ENCODE measurements at places on chromosomes 12 and 14. TPM values are rescaled to one million over a fixed set of nuclear protein-coding genes. Genes with fewer than 3 reads are reported as not detected.

Gene C12orf56
- polyA plus RNA-seq: 1.1 TPM

Gene AKAP6
- polyA plus RNA-seq: 3.7 TPM

DNA sequence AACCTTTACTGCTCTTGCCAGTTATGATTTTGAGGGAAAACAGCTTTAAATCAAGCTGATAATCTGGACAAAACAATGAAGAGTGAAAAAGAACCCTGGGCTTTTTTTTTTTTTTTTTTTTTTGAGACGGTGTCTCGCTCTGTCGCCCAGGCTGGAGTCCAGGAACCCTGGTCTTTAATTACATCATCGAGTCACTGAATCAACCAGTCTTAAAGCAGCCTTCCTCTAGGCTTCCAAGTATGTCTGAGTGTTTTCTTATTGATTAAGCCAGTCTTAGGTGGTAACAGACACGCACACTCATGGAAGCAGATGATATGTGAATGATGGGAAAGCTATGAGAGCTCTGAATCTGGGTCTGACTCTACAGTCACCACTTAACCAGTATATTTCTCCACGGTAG lies 5.9 kb upstream of the VCPKMT start:
- DNase-seq: no peak

Gene KLRC2
- polyA plus RNA-seq: not detected

- no peak for DNase-seq
Observed at GRCh38 chr14:101982621-101983020, 18.2 kb downstream of the DYNC1H1 start.

DNA sequence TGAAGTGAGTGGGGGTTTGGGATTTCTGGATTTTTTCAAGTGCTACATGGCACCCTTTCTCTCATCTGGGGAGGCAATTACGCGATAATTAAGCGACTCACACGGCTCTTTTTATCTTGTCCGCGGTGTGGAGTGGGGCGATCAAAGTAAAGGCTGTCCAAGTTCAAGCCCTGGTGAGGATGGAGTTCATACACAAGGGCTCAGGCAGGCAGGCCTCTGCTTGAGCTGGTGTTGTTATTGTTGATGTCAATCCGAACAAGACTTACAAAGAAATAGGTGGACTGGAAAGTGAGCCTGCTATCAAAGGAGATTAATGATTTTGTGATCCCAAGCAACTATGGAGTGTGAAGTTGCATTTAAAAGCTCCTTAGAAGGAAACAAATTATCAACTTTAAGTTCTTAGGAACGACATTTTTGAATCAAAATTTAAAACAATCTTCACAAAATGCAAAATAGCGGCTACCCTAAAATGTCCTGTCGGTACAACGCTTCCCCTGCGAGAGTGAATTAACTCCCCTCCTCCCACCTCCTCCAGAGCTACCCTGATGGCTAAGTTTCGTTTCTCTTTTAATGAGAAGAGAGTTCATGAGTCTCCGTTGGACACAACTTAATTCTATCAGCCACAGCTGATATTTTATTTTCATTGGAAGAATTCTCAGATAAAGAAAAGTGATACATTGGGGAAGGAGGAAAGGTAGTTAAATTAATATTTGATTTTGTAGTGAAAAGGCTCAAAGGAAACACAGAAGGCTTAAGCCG lies 5.9 kb downstream of the FOXA1 start:
- DNase-seq: no peak

GRCh38 chr12:3752741-3753486 lies at the start of gene CRACR2A:
TSS of gene CRACR2A (minus strand) at chr12:3753109. CDS start at chr12:3696999, 56,110 bp downstream.
- DNase-seq: peak; percentile 49

DNA sequence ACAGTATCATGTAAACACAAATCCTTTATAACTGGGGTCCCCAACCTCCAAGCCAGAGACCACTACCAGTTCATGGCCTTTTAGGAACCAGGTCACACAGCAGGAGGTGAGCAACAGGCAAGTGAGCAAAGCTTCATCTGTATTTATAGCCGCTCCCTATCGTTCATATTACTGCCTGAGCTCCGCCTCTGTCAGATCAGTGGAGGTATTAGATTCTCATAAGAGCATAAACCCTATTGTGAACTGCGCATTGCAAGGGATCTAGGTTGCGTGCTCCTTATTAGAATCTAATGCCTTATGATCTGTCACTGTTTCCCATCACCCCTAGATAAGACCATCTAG lies 49.9 kb downstream of the LRP6 start:
- no peak for DNase-seq

Gene ARHGEF40
- 85.4 TPM for polyA plus RNA-seq

Gene CFAP251
- polyA plus RNA-seq: 9.8 TPM

GRCh38 chr14:99728231-99728920 lies 44.3 kb downstream of the CYP46A1 start:
- DNase-seq: no peak

DNA sequence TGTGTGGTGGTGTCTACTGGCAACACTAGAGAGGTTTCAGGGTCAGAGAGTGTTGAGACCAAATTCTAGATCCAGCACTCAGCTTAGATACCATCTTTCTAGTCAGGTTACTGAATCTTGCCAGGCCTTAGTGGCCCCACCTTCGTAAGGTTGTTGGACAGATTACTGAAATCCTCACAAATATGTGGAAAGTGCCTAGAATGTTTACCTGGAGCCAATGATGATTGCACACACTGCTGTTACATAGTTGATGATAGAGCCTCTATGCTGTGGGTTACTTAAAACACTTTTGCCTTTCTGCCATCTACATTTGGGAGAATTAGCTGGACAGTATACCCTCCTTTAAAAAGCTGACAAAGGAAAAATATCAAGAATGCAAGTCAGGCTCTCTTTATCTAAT lies 33.2 kb downstream of the SRGAP1 start:
- DNase-seq: no peak

DNA sequence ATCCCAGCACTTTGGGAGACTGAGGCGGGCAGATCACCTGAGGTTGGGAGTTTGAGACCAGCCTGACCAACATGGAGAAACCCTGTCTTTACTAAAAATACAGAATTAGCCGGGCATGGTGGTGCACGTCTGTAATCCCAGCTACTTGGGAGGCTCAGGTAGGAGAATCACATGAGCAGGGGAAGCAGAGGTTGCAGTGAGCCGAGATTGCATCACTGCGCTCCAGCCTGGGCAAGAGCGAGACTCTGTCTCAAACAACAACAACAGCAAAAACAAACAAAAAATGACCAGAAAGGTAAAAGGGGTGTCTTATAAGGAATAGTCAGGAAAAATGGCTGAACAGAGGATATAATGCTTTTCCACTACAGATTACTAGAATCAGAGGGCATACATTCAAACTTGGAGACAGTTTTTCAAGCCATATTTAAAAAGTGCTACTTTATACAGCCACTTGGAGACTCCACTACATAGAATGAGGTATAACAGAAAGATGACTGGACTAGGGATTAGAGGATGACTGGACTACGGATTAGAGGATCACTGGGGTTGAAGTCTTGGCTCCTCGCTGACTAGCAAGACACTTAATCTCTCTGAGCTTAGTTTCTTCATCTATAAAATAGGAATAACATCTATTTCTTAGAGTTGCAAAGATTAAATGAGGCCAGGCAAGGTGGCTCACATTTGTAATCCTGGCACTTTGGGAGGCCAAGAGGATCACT lies 4.9 kb upstream of the CS start:
- DNase-seq: no peak

Gene RPGRIP1
- polyA plus RNA-seq: 0.57 TPM

Gene PLCZ1
- 0.24 TPM for polyA plus RNA-seq

DNA sequence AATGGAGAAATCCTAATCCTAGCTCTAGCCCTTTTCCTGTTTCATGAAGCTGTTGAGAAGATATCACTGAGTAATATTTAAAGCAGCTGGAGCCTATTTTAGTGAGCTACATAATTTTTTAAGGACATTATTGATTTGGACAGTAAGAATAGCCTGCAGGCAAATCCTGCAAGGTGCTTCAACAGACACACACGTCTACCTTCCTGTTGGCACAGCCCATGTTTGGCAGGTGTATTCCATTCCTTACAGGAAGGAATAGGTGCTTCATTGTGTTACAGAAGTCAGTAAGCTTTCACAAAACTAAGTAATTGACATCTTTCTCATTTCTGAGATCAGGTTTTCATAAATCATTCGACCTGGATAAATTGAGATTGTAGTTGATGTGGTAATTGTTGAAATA lies 50.6 kb downstream of the FOXA1 start:
- no peak for DNase-seq
